ENCODE measurements at places on chromosomes 1 and 21.

DNA sequence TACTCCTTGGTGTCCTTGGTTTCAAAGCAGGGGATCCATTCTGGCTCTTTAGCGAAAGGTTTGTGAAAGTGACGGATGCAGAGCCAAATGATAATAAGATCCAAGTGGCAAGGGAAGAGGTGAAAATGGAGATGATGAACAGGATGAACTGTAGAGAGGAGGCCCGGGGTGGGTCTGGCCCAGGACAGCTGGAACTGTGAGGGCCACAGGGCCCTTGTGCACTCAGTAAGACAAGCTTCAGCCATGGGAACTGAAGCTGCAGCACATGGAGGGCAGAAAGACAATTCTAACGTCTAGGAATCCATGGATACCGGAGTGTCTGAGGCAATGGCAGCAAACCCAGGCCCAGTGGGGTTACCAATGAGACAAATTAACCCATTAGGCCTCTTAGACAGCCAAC is 4.8 kb downstream of the KCNA2 start:
- no peak for DNase-seq

DNA sequence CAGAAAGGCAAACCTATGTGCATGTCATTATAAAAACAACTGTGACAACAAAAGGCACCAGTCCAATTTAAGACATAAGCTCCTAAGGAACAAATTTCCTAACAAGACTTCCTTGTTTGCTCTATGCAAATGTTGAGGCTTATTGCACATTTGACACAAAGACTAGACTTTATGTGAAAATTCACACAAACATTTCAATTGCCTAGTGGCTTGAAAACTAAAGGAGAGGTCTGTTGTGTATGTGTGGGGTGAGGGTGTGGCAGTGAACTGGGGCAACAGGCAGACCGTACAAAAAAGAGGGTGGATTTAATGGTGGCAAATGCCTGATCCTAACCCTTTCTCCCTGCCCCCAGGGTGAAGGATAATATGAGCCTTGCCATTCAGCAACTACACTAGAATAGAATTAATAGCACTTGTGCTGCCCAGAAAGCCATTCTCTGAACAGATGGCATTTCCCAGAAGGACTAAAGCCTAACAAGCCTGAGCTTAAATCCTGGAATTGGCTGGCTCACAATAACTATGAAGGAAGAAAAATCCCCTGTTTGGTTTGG is 73.9 kb downstream of the GLUL start:
- no peak for DNase-seq

GRCh38 chr1:151012684-151013471 is 4.6 kb downstream of the PRUNE1 start:
- DNase-seq = no peak

DNA sequence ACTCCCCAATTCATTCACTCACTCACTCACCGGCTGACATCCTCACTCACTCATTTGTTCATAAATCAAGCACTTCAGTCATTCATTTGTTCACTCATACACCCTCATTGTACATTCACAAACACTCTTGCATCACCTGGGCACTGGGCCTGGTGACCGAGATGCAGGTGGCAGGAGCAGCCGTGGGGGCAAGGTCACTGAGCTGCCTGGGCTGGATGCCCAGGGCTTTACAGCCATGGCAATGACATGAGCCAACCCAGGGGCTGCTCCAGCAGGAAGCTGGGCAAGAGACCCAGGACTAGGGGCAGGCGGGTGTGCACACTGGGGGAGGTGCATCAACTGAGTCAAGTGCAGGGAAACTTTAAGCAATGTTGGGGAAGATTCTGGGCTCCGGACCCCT is 113.6 kb upstream of the IGSF21 start:
- DNase-seq = no peak

- no peak for DNase-seq
Measured at GRCh38 chr1:174008979-174009378, 13.2 kb downstream of the RC3H1 start.

DNA sequence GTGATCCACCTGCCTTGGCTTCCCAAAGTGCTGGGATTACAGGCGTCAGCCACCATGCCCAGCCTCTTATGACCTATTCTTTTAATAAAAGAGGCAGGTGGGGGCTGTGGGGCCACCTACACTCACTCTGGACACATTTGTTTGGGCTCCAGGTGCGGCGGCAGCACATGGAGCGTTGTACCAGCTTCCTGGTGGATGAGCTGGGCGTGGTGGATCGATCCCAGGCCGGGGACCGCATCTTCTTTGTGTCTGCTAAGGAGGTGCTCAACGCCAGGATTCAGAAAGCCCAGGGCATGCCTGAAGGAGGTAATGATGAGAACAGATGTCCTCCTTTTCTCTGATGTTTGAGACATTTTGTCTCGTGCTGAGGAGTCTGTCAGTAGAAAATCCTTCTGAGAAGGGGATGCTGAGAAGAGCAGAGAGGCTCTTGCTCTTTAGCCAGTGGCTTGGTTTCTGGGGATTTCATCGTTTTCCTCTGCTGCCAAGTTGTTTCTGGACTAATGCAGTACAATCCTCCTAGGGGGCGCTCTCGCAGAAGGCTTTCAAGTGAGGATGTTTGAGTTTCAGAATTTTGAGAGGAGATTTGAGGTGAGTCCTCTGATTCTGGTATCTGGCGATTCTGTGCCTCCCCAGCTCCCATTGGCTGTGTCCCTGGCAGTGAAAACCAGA is 17.9 kb upstream of the MIIP start:
- peak; percentile 18 for DNase-seq

GRCh38 chr1:224287714-224288113 is 42.3 kb downstream of the NVL start:
- DNase-seq = no peak

- DNase-seq = no peak
Measured at GRCh38 chr1:93288558-93288957, 57.1 kb upstream of the DR1 start.

DNA sequence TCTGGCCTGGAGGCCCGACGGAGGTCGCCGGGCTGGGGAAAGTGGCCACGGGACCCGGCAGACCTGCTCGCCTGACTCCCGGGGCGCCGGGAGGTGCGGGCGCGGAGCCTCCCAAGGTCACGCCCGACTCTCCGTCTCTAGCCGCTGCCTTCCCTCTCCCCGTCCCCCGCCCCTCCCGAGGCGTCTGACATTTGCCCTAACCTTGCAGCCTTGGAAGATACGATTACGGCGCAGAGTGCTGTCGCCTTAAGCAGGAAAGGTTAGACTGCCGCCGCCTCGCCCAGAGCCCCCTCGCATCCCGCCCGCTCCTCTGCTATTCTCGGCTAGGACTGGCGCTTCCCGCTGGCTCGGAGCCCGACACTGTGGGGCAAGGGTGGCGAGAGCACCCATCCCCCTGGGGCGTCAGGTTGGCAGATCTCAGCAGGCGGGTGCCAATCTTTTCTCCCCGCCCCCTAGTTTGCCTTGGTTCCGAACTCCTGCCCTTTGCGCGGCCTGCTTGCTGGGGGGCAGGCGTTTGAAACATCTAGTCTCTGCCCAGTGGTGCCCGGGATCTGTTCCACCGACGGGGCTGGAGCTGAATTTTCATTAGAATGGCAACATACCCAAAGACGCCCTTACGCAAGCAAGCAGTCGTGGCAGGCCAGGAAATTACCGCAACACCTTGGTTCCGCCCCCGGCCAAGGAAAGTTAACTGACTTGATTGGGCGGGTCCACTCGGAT is 835 bp downstream of the PGM1 start:
- peak; percentile 73 for DNase-seq

- DNase-seq = no peak
Measured at GRCh38 chr1:175427625-175428024, 235.0 kb upstream of the KIAA0040 start.

GRCh38 chr21:46004168-46004861 is 22.7 kb downstream of the COL6A1 start:
- DNase-seq = no peak

- DNase-seq = no peak
Measured at GRCh38 chr21:44589586-44590305, 2.6 kb downstream of the KRTAP10-6 start.

- no peak for DNase-seq
Measured at GRCh38 chr1:168552961-168553360, 9.2 kb upstream of the XCL2 start.

- DNase-seq = no peak
Measured at GRCh38 chr1:158039380-158039779, 45.9 kb downstream of the KIRREL1 start.

DNA sequence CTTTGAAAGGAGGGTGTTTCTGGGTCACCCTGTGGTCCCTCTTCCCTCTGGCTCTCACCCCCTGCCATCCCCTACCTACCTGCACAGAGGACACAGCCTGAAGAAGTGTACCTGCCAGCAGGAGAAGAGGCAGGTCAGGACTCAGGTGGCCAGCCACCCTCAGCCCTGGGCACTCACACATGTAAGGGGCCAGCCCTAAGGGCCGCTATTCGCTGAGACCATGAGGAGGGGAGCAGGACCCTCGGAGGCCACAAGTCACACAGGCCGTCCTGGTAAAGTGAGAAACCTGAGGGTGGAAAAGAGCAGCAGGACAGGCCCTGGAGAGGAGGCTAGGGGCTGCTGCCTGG is 1.2 kb downstream of the ZNF692 start:
- DNase-seq = no peak

DNA sequence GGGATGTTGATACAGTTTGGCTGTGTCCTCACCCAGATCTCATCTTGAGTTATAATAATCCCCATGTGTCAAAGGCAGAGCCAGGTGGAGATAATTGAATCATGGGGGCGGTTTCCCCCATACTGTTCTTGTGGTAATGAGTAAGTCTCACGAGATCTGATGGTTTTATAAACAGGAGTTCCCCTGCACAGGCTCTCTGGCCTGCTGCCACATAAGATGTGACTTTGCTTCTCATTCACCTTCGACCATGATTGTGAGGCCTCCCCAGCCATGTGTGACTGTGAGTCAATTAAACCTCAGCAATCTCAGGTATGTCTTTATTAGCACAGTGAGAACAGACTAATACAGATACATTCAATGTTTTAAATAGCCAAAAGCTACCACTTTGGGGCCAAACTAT is 41.1 kb downstream of the SLC35F3 start:
- DNase-seq = no peak

DNA sequence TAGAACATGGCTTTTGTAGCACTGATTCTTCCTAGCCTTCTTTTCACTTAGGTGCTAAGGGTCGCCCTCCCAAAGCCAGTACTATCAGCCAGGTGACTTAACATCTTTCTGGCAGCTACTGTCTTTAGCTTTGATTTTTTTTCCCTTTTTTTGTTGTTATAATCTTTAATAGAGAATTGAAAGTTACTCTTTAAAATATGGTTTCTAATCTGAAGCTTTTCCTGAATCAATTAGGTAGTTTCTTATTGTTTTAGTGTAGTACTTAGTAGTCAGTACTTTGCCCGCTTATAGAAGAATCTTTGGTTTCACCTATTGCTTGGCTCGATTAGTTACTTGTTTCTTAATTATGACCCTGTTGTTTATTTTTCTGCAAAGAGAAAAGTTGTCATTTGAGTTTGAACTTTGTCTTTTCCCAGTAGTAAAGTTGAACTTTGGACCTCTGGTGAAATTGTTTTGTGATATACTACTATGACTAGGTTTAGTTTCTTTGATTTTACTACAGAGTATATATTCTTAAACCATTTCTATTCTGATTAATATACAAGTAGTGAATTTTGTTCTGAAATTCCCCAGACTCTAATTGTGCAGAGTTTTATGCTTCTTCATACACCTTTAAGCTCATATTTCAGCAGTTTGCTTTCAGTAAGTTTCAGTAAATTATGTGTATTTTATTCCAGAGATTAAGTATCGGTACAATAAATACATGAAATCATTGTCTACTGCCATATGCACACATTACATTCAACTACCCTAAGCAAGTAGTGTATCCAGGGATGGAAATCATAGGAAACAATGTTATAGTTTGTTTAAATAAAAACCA is 3.9 kb downstream of the MAGI3 start:
- DNase-seq = no peak

DNA sequence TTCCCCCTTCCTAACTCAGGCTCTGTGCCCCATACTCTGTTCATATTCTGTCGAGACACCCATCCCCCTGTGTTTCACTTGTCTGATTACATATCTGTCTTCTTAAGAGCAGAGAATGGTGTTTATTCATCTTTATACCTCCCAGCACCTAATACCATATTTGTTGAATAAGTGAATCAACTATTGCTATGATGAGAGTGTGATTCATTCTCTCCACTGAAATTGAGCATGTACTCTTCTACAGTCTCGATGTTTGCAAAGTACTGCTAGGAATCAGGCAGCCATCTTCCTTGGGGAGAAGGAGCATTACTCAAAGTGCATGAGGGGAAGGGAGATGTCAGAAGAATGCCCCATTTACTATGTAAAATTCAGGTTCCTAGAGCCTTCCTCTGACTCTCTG is 27.0 kb downstream of the TBX15 start:
- no peak for DNase-seq

DNA sequence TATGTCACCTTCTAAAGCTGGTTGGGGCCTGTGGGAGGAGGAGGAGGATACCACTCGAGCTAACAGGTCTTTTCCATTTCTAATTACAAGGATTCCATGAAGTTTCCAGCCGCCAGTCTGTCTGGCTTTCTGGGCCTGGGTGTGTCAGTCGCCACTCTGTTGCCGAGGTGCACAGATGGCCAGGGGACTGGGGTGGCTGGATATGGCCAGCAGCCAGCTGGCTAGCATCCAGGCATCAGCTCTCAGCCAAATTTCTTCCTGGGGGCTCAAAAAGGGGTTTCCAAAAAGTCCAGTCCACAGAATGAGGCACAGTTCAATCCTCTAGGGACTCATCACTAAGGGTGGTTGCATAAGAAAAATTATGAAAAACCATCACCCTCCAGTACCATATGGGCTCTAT is 32.4 kb downstream of the ITPKB start:
- no peak for DNase-seq

DNA sequence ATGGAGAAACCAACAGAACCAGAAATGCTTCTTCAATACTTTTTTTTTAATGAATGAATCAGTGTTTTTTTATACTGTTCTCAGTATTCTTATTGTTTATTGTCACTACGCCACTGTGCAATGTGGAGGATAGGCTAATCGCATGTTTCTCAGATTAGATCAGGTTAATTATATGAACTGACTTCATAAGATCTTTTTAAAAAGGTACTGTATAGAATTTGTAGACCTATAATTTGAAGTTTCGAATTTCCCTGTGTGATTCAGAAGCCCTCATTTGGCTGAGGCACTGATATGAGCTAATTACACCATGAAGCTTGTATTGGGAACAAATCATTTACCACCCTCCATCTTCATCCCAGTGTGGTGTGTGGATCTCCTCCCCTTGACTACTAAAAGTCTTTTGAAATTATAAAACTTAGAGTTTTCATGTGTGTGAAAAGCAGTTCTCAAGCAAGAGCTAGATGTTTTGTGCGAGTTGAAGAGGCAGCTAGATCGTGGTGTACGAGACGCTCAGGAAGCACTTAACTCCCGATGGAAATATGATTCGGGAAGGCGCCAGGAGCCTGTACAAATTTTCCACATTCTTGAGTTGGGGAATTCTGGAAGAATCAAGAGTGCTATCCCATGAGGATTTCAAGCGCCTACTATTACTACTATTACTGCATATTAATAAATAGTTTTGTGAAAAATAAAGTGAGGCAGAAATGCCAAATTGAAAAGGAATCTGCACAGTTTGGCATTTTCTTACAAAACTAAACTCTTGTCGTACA is 52.1 kb upstream of the KCNE2 start:
- DNase-seq = no peak

- DNase-seq = no peak
Measured at GRCh38 chr1:26239936-26240335, 5.9 kb downstream of the CEP85 start.

Measured in CD4-positive, alpha-beta T cell treated with Interleukin-6 at 100 ng/mL for 8 hours (primary cell).